CD4-positive, alpha-beta T cell treated with Interferon alpha-2 for 1 hour (primary cell): ENCODE measurements at places on chromosomes 4 and X.

DNA sequence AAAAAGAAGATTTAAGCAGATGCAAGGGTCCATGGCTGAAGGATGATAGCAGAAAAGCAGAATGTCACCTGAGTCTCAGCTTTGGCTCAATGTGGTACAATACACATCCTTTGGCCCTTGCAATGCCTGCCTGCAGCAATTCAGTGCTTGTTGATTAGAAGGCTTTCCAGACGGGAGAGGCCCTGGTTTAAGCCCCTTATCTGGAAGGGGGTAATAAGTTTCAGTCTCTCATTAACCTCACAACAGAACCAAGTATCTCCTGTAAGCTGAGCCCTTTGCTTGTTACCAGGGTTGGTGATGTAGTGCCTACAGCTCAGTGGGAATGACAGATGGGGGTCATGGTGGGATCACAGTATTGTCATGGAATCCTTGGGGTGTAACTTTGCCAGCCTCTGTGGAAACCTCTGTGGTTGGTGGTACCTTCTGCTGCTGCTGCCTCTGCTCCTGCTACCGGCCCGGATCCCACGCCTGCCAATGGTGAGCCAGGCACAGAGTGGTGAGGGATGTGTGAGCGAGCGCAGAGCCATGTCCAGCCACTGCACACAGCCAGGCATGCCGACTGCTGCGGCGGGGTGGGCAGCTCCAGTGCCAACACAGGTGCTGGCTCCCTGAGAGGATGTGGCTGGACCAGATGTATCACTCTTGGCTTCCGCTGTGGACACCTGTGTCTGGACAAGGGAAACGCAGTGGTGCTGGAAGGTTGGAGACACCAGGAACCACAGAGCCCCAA, 81.2 kb downstream of the ADRA2C start:
- DNase-seq = no peak

GRCh38 chr4:4714331-4714730, 145.1 kb upstream of the MSX1 start:
- no peak for DNase-seq

DNA sequence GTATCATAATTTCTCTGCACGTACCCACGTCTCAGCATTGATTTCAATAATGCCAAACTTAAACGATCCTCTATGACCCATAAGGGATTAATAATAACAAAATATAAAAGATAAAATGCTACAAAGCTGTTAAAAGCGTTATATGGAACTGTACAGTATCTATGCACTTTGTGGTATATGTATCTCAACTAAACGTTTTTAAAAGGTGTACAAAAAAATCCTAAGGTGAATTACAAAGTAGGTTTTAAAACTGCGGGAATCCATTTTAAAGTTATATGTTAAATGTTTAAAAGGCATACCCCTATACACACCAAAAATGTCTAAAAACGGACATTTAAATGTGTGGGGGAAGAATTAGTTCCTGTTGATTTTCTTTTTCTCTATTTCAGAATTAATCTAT, 860 bp downstream of the ZNF182 start:
- DNase-seq = no peak

DNA sequence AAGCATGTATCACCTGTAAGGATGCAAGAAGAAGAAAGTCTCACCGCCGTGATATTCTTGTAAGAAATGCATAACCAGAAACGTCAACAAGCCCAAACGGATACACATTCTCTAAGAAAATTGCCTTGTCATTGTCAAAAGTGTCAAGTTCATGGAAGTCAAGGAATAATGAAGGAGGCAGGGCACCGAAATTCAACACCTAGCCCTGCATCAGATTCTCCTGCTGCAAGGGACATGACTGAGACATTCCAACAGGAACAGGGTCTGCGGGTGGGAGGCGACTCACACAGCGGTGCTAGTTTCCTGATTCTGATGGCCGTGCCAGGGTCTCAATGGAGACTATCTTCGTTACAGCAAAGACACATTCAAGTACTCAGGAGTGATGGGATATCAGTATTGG, 26.7 kb downstream of the IRF2 start:
- DNase-seq = no peak

DNA sequence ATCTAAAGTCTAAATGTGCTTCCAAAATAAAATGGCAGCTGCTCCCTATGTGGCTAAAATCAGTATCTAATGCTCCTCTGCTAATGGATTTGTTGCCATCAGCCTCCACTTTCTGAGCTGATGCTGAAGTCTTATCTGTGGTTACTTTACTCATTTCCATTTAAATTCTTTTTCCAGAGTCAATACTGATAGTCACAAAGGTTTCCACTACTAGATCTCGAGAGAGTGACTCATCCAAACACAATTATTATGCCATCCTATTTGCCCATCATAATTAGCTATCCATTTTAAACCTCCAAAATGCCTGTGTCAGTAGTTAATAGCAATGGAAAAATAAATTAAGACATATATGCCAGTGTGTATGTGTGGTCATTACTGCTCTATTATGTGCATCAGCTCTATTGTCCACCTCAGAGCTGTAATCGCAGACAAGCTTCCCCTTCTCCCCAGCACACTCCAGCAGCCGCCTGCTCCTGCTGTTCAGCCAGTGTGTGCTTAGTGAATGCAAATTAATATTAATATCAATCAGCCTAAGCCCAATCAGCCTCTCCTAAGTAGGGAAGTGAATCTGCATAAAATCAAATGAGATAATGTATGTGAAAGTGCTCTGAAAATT, 199.8 kb upstream of the ZIC3 start:
- no peak for DNase-seq

- DNase-seq = no peak
Observed at GRCh38 chr4:54185866-54186265, 43.2 kb upstream of the PDGFRA start.
